GM13977 (cell line): ENCODE measurements at places on chromosomes 12 and 14.

GRCh38 chr14:99964979-99965378 is 100.2 kb upstream of the EVL start:
- no peak for DNase-seq

- DNase-seq, result no peak
Observed at GRCh38 chr12:89884952-89885351, 176.3 kb upstream of the ATP2B1 start.

- DNase-seq, result peak; percentile 56
Observed at GRCh38 chr12:121038861-121039668, at the start of gene OASL. Gene OASL, minus strand, starts transcription at chr12:121039246. Its CDS starts 275 bp downstream, at chr12:121038971.

DNA sequence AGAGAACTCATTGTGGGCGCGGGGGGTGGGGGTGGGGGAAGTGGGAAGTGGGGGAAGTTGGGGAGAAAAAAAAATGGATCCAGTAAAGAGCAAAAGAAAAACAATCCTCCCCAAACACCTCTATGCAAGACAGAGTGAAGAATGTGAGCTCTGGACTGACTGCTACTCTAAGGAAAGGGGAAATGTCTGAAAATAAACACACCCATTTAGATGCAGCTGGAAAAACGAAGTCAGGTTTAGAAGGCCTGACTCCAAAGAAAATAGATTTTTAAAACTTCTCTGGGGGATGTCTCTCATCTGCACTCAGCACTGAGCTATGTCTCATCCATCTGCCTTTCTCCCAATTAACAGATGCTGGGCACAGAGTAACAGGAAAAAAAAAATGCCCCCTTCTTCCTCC is 904.4 kb downstream of the GALC start:
- no peak for DNase-seq

GRCh38 chr12:19647806-19648556 is 208.7 kb downstream of the AEBP2 start:
- no peak for DNase-seq

GRCh38 chr12:100953677-100954076 is 159.1 kb downstream of the ANO4 start:
- DNase-seq, result no peak

DNA sequence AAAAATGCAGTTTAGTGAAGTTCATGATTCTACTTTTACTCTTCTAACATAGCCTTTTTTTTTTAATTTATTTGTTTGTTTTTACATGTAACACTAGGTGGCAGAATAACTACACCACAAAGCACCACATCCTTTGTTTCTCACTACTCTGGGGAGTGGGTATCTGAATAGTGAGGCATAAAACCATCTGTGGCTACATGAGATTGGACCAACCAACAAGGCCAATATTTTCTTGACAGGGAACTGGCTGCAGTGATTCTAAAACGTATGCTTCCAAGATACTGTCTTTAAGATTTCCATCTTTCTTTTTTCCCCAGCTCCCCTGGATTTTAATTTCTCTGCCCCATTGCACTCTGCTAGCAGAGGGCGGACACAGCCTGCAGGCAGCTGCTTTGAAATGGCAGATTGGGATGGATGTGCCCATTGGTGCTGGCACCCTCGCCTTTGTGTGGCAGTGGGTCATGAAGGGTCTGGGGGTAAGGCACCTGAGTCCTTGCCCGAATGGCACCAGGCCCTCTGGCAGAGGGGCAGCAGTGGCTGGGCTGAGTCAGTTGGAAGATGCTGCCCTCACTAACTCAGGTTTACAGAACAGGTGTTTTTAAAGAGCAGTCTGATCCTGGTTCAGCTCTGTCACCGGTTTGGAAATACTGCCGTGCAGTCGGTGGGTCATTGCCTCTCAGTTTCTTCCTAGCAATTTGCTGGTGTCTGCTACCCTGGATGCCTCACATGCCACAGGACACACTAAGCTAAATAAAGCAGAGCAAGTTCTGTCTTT is 429.1 kb downstream of the RAD51B start:
- DNase-seq, result peak; percentile 53

DNA sequence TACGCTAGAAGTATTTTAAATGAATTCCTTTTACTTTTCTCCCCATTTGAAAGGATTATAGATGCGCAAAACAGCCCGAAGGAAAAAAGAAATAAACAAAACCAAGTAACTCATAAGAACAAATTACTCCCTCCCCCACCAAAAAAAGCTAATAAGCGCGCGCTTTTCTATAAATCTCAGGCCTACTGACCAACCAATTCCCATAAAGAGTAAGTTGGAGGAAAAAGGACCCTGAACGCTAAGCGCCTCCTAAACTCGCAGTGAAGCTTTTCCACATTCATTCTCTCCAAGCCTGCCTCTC is 588 bp downstream of the MBIP start:
- no peak for DNase-seq

DNA sequence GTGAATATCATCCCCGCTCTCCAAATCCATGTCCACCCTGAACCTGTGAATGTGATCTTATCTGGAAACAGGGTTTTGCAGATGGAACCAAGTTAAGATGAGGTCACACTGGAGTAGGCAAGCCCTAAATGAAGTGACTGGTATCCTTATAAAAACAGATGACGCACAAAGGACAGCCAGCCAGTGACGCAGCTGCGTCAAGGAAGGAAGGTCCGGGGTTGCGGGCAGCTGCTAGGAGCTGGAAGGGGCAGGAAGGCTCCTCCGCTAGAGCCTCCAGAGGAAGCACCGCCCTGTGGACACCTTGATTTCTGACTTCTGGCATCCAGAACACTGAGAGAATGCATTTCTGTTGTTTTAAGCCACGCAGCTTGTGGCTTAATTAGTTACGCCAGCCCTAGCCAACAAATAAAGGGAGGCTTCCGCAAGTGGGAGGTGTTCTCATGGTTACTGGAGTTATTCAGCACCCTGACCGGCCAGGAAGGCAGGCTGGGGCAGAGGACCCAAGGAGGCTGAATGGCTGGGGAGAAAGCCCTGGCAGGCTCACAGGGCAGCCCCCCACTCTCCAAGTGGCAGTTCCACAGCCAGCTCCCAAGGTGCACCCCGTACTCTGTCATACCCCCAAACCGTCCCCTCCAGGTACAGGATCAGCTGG is 127.6 kb upstream of the NCOR2 start:
- DNase-seq, result no peak

GRCh38 chr12:109244073-109244472 is 65.0 kb downstream of the FOXN4 start:
- no peak for DNase-seq

DNA sequence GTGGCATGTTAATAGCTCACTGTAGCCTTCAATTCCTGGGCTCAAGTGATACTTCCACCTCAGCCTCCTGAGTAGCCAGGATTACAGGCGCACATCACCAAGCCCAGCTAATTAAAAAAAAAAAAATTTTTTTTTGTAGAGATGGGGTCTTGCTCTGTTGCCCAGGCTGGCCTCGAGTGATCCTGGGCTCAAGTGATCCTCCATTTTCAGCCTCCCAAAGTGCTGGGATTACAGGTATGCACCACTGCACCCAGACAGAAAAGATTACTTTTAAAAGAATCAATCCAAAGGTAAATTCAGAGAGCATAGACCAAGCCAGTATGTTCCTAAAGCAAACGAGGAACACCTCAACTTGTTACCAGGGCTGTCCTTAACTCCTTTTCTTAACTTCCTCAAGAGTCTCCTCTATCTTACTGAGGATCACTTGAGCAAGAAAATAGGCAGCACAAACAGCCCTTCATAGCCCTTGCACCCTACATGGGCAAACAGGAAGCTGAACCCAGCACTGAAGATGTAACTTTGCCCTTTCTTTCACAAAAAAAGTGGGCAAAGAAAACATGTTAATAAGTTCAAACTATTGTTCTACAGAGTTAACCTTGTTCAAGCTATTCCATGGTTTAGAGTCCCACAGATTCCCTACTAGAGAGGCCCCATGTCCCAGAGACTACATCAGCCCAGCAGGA is 11.3 kb downstream of the CS start:
- DNase-seq, result no peak

DNA sequence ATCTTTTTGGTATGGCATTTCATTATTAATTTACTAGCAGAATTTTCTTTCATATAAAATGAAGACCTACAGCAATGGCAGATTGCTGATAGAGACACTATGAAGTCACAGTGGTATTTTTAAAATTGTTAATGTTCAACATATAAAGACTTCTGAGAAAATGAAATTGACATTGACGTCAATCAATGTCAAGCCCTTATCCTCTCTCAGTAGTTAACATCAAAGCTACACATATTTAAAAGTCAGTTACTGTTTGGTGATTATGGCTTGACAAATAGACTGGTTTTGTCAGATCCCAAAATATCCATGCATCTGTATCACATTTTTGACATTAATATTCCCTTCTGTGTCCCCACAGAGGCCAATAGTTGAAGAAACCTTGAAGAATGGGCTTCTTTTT is 1069.1 kb upstream of the SEL1L start:
- DNase-seq, result no peak

GRCh38 chr12:10130042-10130441 is at the start of gene CLEC7A:
Gene CLEC7A, minus strand, starts transcription at chr12:10130199. Its CDS starts 117 bp downstream, at chr12:10130082.
- DNase-seq, result peak; percentile 49

DNA sequence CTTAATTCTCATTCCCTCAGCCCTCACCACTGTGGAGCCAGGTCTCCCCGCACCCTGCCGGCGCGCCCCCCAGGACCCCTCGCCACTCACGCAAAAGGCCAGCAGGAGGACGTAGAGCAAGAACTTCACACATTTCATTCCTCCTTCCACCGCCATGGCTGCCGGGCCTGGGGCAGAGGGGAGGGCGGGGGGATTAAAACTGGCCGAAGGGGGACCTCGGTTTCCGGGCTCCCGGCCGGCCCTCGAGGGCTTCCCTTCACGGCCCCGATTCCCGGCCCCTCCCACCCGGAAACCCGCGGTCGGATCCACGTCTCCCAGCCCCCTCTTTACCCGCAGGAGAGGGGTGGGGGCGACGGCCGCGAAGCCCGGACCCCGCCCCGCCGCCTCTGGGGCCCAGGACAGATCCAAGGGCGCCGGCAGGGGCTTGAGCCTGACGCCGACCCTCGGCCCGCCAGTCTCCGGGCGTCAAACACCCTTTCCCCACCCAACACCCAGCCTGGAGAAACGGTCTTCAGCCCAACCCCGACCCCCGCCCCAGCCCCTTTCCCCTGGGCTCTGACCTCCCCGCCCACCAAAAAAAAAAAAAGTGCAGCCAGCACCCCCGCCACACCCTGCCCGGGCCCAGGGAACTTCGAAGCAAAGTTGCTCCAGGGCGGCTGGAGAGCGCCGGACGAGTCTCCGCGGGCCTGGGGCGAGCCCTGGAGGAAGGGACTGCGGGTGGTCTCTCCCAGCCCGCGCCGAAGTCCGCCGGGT is 447 bp downstream of the CD63 start:
- peak; percentile 47 for DNase-seq

GRCh38 chr14:72617391-72618031 is 276.4 kb downstream of the DPF3 start:
- DNase-seq, result no peak
